ENCODE measurements at places on chromosomes 3 and 15. TPM values are rescaled to one million over a fixed set of nuclear protein-coding genes. Genes with fewer than 3 reads are reported as not detected.

GPR176 gene
- 19.8 TPM for total RNA-seq

WNT5A gene
- total RNA-seq = 39.0 TPM

CHCHD6 gene
- 29.2 TPM for total RNA-seq

NR1I2 gene
- total RNA-seq = 0.38 TPM

CORO2B gene
- total RNA-seq = 43.0 TPM

FETUB gene
- total RNA-seq = not detected

MDFIC2 gene
- not detected for total RNA-seq

AHSG gene
- not detected for total RNA-seq

STARD5 gene
- total RNA-seq = 5.1 TPM

KLHL6 gene
- total RNA-seq = 2.5 TPM

KIF7 gene
- total RNA-seq = 15.8 TPM

REC114 gene
- not detected for total RNA-seq
